ENCODE measurements at places on chromosomes 12 and 14. TPM values are rescaled to one million over a fixed set of nuclear protein-coding genes. Genes with fewer than 3 reads are reported as not detected.

The AHSA1 gene
- 224 TPM for total RNA-seq

The KLHL33 gene
- not detected for total RNA-seq

The ZNF740 gene
- total RNA-seq, result 6.3 TPM

The E2F7 gene
- 16.6 TPM for total RNA-seq

The SINHCAF gene
- total RNA-seq, result 72.6 TPM

The ACTR10 gene
- total RNA-seq, result 87.7 TPM

The PRICKLE1 gene
- total RNA-seq, result 1.1 TPM

The MOK gene
- 1.6 TPM for total RNA-seq

The CLEC2D gene
- total RNA-seq, result 1.7 TPM

The CLEC6A gene
- total RNA-seq, result not detected

- DNase-seq, result no peak
Measured at GRCh38 chr14:38860530-38860929, 242.5 kb downstream of the SEC23A start.

- DNase-seq, result no peak
Measured at GRCh38 chr12:42854826-42855225, 265.3 kb upstream of the PRICKLE1 start.

DNA sequence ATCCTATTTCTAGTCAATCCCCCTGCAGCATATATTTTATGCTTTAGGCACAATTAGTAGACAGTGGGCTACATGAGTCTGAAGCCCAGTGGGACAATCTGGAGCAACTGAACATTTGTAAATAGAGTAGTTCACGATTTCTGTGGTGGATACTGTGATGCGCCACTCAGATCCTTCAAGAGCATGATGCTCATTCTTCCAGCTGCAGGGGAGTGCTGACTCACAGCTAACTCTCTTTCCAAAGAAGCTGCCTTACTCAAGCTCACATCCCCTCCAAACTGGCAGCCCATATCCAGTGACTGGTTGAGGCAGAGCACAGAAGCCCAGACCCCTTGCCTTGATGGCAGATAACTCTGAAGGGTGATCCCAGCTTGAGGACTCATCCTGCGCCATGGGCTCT is 224.2 kb upstream of the EEA1 start:
- no peak for DNase-seq

DNA sequence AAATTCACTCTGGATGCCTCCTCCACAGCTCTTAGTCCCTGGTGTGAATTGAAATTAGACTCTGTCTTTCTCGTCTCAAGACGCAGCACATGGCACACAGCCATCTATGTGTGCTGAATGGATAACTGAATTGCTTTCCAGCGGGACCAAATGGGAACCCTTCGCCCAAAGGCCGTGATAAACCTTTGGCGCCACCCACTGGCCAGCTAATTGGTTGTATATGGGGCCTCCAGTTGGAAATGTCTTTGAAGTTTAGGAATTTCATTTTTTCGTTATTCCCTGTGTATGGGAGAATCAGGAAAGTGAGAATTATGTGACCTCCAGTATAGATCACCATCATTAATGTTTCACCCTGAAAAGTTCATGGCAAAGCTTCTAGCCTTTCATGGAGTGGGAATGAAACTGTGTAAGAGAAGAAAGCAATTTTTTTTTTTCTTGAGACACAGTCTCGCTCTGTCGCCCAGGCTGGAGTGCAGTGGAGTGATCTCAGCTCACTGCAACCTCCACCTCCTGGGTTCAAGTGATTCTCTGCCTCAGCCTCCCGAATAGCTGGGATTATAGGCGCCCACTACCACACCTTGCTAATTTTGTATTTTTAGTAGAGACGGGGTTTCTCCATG is 9.8 kb upstream of the HSP90AA1 start:
- DNase-seq, result peak; percentile 46

DNA sequence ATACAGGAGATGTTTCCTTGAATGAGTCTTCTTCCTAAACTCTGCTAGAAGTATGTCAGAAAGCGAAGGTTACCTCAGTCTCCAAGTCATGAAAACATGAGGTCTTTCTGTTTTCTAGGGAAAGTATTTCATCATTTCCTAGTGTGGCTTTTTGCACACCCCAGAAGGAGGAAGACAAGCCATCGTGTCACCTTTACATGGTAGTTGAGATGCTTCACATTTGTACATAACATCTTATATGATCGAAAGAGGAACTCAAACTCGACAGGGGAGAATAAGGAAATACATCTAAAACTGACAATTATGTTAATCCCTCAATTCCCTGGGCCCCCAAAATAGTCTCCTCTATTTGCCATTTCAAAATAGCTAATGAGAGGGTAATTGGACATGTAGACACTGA is 214.1 kb upstream of the PLEKHG7 start:
- DNase-seq, result no peak

DNA sequence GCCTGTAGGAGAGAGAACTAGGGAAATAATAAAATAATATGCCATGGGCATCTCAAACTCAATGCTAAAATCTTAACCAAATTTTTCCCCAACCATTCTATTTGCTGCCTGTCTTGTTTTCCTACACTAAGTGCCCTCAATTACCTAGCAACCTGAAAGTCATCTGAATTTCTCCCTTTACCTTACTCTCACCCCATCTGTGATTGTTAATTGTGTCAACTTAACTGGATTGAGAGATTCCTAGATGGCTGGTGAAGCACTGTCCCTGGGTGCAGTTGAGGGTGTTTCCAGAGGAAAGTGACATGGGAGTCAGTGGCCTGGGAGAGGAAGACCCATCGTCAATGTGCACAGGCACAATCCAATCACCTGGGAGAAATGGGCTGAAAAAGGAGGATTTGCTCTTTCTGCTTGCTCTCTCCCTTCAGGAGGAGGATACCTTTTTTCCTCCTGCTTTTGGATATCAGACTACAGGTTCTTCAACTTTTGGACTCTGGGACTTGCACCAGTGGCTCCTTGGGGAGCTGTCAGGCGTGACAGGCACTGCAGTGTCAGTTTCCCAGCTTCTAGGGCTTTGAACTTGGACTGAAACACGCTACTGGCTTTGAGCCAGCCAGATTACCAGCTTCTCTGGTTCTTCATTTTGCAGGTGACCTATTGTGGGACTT is 100.1 kb downstream of the PPP1R12A start:
- DNase-seq, result no peak

GRCh38 chr12:112833939-112834338 is 42.4 kb downstream of the RPH3A start:
- DNase-seq, result no peak

DNA sequence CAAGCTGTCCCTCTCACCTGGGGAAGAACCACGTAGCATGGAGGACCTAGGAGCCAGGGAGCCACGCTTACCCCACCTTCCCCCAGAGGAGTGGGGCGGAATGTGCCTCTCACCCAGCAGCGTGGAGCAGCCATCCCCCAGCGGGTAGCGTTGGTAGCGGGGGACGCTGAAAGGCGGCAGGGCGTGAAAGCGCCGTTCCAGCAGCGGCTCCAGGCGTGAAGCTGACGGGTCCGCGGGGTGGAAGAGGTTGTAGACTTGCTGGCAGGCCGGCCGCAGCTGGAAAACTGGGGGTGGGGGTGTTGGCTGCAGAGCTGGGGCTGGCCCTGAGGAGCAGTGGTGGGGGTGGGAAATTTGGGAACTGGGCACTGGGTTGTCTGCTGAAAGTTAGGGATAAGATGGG is 11.9 kb downstream of the ARL6IP4 start:
- DNase-seq, result no peak

- no peak for DNase-seq
Measured at GRCh38 chr12:93860668-93861373, 183.6 kb downstream of the CRADD start.

DNA sequence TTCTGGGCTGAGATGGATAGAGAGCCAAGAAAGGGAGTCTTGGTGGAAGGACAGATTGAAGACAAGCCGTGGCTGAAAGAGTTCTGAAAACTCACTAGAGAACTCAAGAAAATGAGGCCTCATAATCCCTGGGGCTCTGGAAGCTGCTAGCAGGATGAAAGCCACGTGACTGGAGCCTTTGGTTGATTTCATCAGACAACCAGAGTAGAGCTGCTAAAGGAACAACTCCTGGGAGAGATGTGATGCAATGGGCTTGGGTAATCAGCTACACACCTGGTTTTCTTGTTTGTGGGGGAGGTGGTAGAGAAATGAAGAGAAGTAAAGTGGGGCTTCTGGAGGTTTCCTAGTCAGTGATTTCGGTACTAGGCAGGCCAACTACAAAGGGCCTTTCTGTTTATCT is 13.4 kb downstream of the CSRNP2 start:
- peak; percentile 67 for DNase-seq

DNA sequence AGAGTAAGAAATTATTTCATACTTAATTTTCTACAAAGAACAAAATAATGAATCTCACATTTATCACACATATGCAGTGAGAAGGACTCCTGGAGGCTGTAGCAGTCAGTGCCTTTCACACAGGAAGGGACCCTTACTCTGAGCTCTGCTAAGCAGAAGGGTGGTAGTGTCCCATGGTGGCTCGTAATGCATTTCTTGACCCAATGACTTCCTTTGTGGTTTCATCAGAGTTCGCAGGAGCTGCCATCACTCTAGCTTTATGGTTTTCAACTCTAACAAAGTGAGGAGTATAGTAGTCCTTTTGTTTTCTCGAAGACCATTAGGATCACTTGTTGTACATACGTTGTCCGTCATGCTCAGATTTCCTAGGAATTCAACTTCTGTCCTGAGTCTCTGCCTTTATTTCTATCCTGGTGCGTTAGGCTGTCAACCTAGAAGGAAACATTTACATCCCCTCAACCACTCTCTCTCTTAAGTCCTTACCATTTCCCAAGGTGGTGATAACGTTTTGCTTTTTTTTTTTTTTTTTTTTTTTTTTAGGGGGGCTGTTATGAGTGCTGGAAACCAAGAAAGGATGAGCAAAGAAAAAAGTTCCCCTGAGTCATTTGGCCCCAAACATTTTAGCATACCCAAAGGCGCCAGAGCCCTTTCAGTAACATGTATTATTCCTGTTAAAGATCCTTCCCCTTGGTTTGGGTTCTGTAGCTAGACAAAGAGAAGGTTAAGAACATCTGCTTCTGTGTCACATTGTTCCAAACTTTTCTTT is 37.2 kb downstream of the GABARAPL1 start:
- DNase-seq, result no peak

DNA sequence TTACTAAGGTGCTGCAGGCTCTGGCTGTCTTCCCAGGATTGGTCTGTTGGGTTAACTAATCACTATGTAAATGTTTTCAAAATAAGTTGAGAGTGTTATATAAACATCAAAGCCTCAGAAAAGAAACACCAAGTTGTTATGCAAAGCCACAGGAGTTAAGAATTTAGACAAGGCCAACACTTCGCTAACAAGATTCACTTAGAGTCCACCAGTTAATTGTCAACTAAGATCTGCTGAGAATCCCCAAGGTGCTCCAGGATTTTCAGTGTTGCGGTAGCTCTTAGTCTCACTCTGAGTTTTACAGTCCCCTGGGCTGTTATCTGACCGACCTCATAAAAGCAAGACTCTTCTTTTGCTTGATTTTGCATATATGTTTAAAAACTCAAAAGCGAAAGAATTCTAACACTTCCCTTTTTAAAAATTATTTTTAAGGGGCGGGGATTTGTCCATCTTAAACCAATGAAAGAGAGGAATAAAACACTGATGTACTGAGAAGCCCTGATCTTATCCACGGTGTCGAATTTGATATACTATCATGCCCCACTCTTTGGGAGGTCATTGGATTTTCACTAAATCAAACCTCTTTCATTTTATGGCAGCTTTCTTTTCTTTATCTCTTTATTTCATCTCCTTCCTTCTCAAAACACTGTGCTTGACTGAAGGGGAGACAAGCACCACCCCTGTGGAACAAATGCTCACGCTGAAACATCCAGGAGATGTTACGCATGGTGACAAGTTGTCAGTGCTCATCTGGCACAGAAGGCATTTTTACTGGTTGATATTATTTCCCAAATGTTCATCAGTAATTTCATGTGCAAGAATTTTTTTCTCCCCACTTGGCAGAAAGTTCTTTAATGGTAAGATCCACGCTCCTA is 7.0 kb downstream of the NIN start:
- no peak for DNase-seq

- DNase-seq, result no peak
Measured at GRCh38 chr14:27234331-27234730, 636.5 kb upstream of the NOVA1 start.

- DNase-seq, result no peak
Measured at GRCh38 chr14:25178255-25178654, 128.3 kb upstream of the STXBP6 start.

DNA sequence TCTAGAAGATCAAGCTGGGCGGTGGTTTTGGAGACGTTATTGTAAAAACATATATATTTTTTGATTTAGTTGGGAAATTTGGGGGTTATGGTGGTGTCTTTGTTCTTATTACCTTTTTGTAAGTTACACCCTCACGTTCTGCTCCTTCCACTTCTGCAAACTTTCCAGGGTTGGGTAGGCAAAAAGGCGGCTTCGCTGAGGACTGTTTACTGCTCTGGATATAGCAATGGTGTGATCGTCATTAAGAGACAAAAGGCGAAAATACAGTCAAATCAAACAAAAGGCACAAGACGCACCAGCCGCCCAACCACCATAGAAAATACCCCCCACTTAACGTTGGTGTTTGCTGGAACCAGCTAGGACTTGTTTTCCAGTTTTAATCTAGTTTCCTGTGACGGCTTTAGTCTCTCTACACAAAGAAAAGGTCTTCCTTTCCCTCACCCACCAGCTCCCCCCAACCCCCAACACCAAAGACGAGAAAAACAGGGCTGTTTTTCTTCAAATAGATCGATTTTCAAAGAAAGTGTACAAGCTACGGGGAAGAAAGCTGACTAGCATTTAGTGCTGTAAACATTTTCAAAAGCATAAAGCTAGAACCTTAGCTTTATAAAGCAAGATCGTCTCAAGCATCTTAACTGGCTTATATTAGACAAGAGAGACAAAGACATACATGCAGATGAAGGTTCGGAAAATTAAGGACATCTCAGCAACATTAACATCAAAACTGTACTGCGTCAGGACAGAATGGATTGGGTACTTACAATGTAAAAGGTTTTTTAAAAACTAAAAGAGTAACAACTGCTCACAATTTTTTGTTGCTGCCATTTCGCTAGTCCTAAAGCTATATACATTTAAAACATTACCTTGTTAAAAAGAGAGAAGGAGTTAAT is 2.0 kb upstream of the SETD1B start:
- DNase-seq, result no peak

GRCh38 chr14:75109877-75110276 is 17.0 kb downstream of the NEK9 start:
- DNase-seq, result no peak

GRCh38 chr14:33617154-33617553 is 333.7 kb downstream of the EGLN3 start:
- DNase-seq, result peak; percentile 49

- no peak for DNase-seq
Measured at GRCh38 chr14:23015618-23016017, 5.7 kb upstream of the C14orf93 start.

DNA sequence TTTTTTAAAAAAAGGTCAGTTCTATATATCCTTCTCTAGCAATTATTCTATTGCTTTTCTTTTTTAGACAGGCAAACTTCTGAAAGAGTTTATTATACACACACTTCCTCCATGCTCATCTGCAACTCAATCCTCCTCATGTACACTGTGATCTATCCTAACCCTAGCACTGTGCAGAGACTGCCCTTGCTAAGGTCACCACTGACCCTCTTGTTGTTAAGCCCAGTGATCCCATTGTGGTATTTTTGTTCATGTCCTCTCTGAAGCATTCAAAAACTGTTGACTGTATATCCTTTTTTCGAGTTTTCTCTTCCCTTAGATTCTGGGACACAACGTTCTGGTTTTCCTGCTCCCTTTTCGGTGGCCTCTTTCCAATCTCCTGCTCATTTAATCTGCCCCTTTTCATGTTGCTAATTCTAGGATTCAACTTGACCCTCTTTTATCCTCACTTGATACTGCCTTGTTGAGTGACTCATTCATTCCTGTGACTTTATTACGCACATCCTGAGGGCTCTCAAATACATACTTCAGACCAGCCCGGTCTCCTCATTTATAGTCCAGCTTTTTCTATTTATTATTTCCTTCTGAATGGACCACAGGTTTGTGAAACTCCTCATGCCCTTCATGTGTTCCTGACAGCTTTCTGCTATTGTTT is 53.9 kb upstream of the PTPRB start:
- no peak for DNase-seq

Measured in H4 (cell line).